Stimulated activated CD4-positive, alpha-beta T cell treated with anti-CD3 and anti-CD28 coated beads, Interleukin-1b, Interleukin-23, amount 100 ng/mL, for 1 hour (primary cell): ENCODE measurements at places on chromosomes 2 and 18.

DNA sequence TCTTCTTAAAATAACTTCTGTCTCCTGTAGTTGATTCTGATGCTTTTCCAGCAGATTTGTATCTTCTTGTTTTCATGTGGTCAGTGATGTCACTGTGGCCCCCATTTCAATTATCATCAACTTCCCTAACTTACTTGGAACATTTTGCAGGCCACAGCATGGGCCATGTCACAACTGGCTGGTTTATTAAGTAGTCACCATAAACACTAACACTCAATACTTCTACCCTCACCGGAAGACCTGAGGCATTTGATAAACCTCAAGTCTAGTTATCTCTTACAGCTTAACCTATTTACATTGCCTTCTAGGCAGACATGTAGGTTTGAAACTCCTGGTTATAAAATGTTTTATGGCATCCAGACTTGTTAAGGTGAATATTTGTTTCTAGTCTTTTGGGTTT, 37.4 kb upstream of the PROKR1 start:
- DNase-seq, result no peak

GRCh38 chr2:203918839-203919238, 17.7 kb upstream of the ICOS start:
- no peak for DNase-seq

DNA sequence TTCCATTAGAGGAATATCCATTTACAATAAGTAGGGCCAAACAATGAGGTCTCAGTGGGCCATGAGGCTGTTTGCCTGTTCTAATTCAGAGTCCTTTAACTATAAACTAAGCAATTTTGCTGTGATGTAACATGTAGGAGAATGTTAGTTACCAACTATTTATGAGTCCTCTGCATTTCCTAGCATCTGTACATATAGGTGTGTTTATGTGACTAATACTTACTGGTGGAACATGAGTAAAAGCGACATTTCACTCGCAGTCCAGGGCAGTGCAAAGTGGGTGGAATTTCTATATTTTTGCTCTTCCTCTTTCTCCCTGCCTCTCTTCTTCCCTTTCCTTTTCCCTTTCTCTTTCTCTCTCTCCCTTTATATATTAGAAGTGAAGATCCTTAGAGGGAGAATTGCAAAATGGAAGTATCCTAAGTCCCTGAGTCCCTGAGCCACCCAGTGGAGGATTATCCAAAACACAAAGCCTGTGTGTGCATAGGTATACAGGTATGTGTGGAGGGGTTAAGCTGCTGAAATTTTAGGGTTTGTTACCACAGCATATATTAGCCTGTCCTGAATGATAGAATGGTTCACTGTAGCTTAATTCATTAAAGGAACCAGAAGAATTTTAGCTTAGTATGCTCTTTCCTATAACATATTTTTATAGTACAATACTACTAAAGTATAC, 487.0 kb upstream of the FANCL start:
- DNase-seq, result no peak

DNA sequence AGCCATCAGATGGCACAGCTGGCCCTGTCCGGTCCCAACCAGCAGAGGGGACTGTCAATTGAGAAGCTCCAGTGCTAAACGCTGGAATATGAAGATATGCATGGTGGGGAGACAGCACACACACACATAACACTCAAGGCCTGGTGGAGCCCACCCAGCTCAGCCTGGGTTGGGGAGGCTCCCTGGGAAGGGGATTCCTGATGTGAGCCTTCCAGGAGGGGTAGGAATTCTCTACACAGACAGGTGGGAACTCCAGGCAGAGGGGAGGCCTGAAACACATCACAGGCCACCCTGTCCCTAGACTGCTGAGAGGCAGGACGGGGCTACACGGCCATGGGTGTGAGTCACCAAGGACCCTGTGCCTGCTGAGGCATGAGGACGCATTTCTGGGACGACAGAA, 49.4 kb upstream of the SH3RF3 start:
- DNase-seq, result no peak

DNA sequence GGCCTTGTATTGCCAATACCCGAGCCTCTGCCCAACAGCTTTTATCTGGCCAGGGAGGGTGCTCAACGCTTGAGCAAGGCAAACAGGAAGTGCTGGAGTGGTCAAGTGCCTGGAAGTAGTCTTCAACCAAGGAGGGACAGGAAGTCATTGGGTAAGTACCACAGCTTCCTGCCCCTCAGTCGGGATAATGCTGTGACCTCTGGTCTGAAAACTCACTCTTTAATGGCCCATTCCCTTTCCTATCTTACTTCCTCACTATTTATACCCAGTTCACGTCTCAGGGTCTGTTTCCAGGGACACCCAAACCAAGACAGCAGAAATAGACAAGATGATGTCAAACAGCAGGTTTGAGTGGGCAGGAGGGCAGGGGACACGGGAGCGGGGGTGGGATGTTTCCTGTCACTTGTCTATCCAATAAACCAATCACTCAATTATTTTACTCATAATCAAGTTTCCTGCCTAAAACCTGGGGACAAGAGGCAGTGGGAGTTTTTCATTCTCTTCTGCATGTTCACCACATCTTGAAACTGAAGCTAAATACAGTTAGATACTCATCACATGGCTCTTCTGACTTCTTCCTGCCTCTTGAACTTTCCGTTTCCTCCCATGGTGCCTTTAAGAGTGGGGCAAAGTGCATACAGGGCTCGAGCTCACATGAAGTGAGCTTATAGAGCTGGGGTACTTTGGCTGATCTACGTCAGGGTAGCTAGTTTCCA, 68.9 kb upstream of the CAB39 start:
- no peak for DNase-seq

DNA sequence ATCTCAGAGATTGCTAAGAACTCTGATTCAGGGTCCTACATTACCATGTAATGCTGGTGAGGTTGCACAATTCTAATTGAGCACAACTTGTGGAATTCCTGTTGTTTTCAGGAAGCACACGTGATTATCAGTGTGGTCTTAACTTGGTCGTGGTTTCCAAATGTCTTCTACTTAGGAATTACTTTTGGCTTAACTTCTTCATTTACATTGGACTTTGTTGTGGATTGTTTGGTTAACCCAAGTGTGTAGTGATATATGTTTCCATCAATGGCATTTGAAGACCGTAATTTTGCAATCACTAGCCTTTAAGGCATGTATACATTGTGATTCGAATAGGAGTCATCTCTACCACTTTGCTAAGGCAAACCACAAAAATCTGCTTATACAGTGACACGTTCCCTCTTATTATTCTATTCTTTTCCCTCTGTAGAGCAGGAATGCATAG, 373.3 kb downstream of the IRS1 start:
- DNase-seq, result no peak

DNA sequence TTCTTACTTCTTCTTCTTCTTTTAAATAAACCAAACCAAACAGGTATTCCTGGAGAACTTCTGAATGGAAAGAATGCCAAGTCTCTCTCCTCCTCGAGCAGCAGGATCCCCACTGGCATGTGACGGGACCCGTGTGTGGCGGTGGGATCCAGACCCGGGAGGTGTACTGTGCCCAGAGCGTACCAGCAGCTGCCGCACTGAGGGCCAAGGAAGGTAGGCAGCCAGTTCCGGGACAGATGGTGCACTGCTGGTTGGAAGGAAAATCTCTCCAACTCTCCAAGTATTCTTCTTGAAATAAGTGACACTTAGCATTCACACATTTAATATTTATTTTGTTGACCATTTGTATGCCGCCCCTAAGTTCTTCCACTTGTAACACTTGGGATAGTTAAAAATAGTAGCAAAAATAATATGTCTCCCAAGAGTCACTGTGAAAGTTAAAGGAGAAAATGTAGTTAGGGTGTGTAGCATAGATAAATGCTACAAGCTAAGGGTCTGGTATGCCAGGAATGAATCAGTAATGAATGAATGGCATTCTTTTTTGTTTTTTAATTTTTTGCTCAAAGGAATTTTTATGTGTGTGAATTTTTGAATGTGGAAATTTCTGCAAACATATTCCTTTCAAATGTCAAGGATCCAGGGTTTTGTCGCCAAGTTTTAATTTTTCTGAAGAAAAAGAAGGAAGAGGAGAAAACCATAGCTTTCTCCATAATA, 349.9 kb downstream of the THSD7B start:
- no peak for DNase-seq

- no peak for DNase-seq
These were observed 34.0 kb downstream of the QPCT start for GRCh38 chr2:37378411-37378810.
